ENCODE measurements at places on chromosomes 5 and 9.

DNA sequence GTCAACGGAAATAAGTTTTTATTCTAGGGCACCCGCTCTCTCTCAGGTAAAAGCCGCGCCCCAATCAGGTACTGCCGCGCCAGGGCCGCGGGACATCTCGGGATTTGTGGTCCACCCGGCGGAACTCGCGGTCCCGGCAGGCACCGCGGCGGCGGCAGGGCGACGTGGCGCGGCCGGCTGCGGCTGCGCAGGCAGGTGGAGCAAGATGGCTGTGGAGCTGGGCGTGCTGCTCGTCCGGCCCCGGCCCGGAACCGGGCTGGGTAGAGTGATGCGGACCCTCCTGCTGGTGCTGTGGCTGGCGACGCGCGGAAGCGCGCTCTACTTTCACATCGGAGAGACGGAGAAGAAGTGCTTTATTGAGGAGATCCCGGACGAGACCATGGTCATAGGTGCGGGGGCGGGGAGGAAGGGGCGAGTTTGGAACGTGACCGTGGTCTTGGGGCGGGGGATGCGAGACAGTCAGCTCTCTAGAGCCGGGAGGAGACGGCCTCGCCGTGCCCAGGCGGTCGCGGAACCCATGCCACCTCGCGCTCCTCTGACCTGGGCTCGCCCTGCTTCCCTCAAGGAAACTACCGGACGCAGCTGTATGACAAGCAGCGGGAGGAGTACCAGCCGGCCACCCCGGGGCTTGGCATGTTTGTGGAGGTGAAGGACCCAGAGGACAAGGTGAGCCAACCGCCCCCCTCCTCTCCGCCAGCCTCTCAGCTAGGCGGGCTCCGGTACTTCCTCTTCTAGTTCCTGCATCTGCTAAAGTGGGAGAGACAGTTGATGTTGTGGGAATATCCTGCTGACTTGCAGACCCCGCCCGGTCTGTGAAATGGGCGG lies at the start of gene TMED9:
TMED9 (plus strand) TSS at position 194 of the 825 bp plus-strand sequence; CDS start at position 206, 12 bp downstream.
- ATAC-seq, result peak; percentile 95

- ATAC-seq, result peak; percentile 69
Measured at GRCh38 chr9:17578911-17579793, at the start of gene SH3GL2. Gene SH3GL2, plus strand, starts transcription at chr9:17579066.

- peak; percentile 9 for ATAC-seq
Measured at GRCh38 chr9:131111186-131111853, 14.1 kb upstream of the NUP214 start.

GRCh38 chr5:61767231-61768080 lies 435.4 kb downstream of the ZSWIM6 start:
- ATAC-seq, result no peak

- no peak for ATAC-seq
Measured at GRCh38 chr9:96214635-96215034, 87.3 kb downstream of the HSD17B3 start.

GRCh38 chr9:37410969-37411785 lies 11.3 kb upstream of the GRHPR start:
- no peak for ATAC-seq

GRCh38 chr5:180394031-180394636 lies 41.0 kb upstream of the GFPT2 start:
- no peak for ATAC-seq

DNA sequence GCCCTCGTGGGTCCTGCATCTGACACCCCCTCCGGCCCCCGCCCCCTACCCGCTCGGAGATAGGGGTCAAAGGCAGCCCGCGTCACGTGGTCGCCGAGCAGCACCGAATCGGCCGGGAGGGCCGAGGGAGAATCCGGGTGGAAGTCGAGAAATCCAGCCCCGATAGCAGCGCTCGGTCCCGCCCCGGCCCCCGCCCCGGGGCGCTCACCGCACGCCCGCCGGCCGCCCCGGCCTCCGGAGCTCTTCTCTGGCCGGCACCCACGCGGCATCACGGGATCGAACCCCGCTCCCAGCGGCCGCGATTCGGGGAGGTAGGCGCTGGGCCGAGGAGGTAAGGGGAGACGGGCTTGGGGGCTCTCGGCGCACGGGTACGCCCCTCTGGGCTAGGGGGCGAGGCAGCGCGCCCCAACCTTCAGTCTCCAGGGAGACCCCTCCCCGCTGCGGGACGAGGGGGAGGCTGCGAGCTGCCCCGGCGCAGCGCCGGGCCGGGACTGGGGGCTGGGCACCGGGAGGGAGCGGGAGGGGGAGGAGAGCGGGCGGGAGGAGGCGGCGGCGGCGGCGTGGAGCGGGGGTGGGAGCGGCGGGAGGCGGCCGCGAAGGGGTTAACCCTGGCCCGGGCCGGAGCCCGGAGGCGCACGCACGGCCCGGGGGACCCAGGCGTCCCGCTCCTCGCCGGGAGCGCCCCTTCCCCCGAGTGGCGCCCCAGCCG lies 22.1 kb upstream of the NDST1 start:
- peak; percentile 32 for ATAC-seq

DNA sequence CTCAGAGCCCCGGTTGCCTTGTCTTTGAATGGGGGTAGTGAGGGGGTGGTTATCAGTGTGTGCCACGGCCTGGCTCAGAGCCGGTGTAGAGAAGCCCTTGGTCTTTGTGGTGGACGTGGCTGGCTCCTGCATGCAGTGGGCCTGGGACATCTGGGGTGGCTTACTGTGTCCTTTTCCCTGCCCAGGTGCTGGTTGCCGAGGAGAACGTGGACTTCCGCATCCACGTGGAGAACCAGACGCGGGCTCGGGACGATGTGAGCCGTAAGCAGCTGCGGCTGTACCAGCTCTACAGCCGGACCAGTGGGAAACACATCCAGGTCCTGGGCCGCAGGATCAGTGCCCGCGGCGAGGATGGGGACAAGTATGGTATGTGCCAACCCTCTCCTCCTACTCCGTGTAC lies 16.5 kb downstream of the FGF18 start:
- no peak for ATAC-seq

DNA sequence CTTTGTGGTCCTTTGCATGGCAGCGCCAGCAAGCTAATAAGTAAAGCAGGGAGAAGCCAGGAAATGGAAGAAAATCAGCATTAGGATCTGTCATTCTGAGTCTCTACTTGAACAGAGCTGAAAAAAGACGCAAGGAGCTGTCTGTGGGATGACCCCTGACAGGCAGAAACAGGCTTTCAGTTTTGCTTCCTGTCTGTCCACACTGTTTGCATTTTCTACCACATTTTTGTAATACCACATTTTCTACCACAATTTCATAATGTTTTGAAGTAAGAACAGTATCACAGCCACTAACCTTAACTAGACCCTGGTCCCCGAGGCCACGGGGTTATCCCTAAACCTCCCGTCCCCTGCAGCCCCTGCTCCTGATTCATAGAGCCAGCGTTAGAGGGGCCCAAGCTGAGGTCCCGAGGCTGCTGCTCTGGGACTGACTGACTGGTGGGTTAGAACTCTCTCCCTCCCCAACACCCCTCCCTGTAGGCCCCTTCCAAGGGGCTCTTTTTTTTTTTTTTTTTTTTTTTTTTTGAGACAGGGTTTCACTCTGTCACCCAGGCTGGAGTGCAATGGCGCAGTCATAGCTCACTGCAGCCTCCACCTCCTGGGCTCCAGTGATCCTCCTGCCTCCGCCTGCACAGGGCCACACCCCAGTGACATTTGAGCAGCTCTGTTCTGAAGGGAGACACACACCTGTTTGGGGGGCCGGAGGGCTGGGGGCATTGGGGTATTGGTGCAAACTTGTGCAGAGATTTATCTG lies 4.0 kb upstream of the CLIC3 start:
- no peak for ATAC-seq

DNA sequence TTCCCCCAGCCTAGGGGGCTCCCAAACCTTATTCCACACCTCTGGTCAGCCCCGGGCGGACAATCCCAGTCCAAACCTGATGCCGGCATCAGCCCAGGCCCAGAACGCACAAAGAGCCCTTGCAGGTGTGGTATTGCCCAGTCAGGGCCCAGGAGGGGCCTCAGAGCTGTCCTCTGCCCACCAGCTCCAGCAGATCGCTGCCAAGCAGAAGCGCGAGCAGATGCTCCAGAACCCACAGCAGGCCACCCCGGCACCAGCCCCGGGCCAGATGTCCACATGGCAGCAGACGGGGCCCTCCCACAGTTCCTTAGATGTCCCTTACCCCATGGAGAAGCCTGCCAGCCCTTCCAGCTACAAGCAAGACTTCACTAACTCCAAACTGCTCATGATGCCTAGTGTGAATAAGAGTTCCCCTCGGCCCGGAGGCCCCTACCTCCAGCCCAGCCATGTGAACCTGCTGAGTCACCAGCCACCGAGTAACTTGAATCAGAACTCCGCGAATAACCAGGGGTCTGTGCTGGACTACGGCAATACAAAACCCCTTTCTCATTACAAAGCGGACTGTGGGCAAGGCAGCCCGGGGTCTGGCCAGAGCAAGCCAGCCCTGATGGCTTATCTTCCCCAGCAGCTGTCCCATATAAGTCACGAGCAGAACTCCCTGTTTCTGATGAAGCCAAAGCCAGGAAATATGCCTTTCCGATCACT lies 27.6 kb upstream of the LTC4S start:
- no peak for ATAC-seq

DNA sequence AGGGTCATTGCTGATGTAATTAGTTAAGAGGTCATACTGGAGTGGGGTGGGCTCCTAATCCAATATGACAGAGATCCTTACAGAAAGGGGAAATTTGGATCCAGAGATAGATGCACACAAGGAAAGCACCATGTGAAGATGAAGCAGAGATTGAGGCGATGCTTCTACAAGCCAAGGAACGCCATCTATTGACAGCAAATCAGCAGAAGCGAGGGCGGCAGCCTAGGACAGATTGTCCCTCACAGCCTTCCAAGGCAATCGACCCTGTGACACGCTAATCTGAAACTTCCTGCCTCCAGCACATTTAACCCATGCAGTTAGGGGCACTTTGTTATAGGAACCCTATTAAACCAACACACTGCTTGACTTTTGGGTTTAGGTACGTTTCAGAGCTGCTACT lies 285.1 kb upstream of the DAP start:
- ATAC-seq, result no peak

DNA sequence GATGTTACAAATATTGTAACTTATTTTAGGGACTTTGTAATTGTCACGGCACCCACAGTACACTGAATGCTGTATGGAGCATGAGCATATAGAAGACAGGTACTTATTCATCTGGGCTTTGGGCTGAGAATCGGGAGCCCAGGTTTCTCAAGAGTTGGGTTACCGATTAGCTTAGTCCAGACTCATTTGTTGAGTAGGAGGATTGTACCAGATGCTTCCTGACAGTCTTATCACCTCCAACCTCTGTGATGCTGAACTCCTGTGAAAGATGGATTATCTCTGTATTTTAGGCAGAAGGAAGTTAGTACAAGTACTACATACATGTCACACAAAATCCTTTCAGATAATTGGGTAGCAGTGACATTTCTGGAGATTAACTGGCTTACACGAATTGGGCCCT lies 79.2 kb downstream of the SV2C start:
- no peak for ATAC-seq

GRCh38 chr9:109250311-109250741 lies 70.5 kb downstream of the EPB41L4B start:
- ATAC-seq, result peak; percentile 50

- peak; percentile 83 for ATAC-seq
Measured at GRCh38 chr9:6567140-6567591, 78.4 kb downstream of the GLDC start.

- no peak for ATAC-seq
Measured at GRCh38 chr5:145509336-145510136, 325.6 kb downstream of the PRELID2 start.

GRCh38 chr5:127962491-127962890 lies 121.1 kb upstream of the SLC12A2 start:
- ATAC-seq, result no peak

DNA sequence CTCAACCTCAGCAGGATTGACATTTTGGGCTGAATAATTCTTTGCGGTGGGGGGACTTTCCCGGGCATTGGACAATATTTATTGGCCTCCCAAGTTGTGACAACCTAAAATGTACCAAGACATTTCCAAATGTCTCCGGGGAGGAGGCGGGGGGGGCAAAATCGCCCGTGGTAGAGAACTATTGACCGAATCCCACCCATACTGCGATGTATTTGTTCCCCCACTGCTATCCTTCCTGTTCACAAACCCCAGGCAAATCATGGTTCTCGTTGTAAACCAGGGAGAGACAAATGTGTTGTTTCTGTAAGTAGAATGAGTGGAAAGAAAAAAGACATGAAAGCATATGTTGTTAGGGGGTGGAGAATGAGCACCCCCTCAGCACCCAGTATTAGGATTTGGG lies 141.9 kb downstream of the PSAT1 start:
- no peak for ATAC-seq

- no peak for ATAC-seq
Measured at GRCh38 chr5:463952-464351, 21.0 kb downstream of the EXOC3 start.

DNA sequence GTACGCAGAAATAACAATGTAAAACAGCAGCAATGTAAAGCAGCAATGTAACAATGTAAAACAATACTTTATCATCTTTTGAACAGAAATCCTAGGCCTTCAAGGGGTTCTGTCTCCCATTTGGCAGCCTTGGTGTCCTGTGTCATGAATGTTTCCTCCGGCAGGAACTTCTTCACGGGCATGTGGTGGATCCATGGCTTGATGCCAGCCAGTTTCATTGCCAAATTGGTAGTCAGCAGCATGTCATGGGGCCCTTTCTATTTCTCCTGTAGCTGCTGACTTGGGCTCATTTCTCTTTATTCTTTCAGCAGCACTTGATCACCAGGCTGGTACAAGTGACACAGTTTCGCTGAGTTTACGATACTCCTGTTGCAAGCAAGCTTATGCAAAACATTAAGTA lies 275.3 kb downstream of the HTR1A start:
- ATAC-seq, result no peak

- no peak for ATAC-seq
Measured at GRCh38 chr5:122156724-122157325, 27.5 kb downstream of the ZNF474 start.

DNA sequence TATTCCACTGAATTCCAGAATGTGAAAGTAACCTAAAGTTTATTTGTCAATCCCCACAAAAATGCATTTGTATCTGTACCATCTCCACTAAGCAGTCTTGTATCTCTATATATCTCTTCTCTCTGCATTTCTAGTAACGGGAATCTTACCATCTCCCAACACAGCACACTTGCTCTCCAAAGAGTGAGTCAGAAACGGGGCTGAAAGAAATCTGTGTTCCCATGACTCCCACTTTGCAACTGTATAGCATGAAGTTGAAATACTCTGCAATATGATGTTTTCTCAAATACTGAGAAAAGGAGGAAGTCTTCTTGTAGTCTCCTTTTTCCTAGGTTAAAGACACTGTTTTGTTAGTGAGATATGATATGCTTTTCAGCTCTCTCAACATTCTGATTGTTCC lies 848.8 kb upstream of the ACO1 start:
- no peak for ATAC-seq
